ENCODE measurements at places on chromosomes 12 and 14.

DNA sequence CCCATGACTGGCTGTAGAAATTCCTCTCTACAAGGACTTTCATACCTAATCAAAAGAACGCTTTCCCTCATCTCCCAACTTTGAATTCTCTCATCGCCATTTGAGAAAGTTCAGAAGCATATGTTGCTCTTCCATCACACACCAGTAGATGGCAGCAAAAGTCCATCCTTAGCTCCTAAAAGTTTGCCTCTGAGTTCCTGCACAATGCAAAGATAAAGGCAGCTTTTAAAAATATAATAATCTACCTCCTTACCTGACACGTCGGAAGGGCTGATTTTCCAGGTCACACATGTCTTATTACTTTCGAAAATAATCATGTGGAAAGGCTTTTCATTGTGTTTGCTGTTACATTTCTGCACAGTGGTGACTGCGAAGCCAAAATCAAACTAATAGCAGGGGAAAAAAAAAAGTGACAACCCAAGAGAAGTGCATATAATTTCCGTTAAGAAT is 456.7 kb upstream of the SEL1L start:
- DNase-seq, result no peak

GRCh38 chr12:34119366-34119765 is 97.1 kb downstream of the ALG10 start:
- no peak for DNase-seq

GRCh38 chr14:65035049-65035448 is 48.4 kb downstream of the FNTB start:
- DNase-seq, result no peak

DNA sequence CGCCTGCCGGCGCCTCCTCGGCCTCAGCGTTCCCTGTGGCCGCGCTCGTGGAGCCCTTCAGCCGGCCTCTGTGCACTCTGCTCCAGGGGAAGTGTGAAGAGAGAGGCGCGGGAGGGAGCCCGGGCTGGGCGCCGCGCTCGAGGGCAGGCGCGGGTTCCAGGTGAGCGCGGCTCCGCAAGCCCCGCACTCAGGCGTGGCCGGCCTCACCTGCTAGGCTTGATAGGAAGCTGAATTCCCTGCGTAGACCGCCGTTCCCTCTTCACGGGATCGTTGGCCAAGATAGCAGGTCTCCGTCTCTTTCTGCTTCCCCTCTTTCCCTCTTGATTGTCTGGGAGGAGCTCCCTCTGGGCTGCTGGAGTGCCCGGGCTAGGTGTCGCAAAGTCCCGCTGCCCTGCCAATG is 89.7 kb downstream of the ASCL4 start:
- no peak for DNase-seq

GRCh38 chr14:65840786-65841185 is 428.3 kb downstream of the FUT8 start:
- no peak for DNase-seq

GRCh38 chr14:62301080-62301479 is 538.9 kb downstream of the SNAPC1 start:
- no peak for DNase-seq

All from T-helper 17 cell (primary cell).